ENCODE measurements at places on chromosomes 4 and X.

GRCh38 chr4:123378794-123379193 is 17.8 kb upstream of the SPRY1 start:
- DNase-seq, result no peak

DNA sequence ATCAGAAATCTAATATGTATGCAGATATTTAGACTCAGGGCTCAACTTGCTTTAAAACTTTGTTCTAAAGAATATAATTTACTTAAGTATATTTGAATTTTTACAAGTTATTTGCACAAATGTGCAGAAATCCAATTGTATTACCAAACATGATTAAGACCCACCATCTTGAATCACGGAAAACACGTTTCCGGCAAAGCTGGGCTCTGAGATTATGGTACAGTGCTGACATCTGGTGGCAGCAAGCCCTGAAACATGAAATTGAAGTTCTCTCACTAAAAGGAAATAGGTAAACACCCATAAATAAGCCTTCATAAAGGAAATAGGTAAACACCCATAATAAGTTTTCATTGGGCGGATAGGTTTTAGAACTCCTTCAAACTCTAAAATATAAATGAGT is 98.3 kb upstream of the MAOA start:
- DNase-seq, result peak; percentile 26

GRCh38 chrX:28590396-28590795 is 3.1 kb downstream of the IL1RAPL1 start:
- DNase-seq, result no peak

- no peak for DNase-seq
Measured at GRCh38 chr4:186762865-186763264, 39.2 kb upstream of the FAT1 start.

GRCh38 chr4:85268188-85268587 is 206.8 kb upstream of the ARHGAP24 start:
- DNase-seq, result no peak

GRCh38 chr4:24895461-24895860 is 17.4 kb downstream of the CCDC149 start:
- no peak for DNase-seq
